Hippocampal formation (tissue), 2 donors: ENCODE measurements at places on chromosomes 6 and 20.

GRCh38 chr6:168219804-168220203 is 99.8 kb downstream of the DACT2 start:
- no peak for DNase-seq

DNA sequence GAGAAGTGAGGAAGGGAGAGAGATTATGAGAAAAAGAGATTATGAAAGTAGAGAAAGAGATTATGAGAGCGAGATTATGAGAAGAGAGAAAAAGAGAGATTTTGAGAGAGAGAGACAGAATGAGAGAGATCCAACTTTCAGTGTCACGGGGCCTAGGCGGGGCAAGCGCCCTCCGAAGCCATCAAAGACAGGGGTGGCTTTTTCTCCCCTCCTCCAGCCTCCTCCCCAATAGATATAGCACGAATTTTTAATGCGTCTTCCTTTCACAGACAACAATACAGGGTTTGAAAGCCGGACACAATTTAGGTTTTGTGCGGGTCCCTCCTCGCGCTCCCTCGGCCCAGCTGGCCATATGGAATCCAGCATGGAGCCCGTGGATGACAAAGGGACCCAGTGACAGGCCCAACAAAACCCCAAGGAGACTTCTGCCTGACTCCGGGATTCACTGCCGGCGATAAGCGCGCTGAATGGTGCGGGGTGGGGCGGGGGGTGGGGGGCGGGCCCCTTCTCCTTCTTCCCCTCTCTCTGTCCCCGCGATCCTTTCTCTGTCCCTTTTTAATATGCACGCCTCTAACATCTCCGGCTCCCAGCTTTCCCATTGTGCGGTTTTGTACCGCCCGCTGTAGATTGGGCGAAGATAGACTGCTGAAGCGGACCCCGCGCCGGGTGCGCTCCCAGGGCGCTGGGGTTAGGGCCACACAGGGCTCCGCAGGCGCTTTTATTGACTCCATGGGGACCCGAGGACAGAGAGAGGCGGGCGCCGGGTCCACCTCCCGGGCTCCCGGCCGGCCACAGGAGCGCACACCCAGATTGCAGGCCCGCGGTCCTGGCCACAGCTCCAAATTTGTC is 5.4 kb downstream of the NKX2-2 start:
- DNase-seq, result peak; percentile 79

GRCh38 chr6:154868143-154868594 is 126.9 kb upstream of the TIAM2 start:
- peak; percentile 70 for DNase-seq

DNA sequence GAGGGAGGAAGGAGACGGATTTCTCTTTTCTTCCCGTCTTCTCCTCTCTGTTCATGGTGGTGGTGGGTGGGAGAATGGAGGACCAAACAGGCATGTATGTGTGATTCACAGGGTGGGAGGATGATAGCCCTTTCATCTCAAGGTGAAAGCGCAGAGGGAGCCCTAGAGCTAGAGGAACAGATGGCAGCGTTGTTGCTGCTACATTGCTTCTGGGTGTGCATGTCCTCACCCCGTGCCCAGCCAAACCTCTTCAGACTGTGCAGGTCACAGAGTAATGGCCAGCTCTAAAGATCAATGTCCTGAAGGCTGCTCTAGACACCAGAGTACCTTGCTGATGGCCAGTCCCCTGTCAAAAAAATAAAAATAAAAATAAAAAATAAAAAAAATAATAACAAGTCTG is 301.8 kb downstream of the TBC1D7 start:
- no peak for DNase-seq

- DNase-seq, result no peak
Measured at GRCh38 chr6:5302995-5303622, 41.8 kb downstream of the FARS2 start.

GRCh38 chr6:140281236-140281635 is 906.8 kb upstream of the CITED2 start:
- no peak for DNase-seq

DNA sequence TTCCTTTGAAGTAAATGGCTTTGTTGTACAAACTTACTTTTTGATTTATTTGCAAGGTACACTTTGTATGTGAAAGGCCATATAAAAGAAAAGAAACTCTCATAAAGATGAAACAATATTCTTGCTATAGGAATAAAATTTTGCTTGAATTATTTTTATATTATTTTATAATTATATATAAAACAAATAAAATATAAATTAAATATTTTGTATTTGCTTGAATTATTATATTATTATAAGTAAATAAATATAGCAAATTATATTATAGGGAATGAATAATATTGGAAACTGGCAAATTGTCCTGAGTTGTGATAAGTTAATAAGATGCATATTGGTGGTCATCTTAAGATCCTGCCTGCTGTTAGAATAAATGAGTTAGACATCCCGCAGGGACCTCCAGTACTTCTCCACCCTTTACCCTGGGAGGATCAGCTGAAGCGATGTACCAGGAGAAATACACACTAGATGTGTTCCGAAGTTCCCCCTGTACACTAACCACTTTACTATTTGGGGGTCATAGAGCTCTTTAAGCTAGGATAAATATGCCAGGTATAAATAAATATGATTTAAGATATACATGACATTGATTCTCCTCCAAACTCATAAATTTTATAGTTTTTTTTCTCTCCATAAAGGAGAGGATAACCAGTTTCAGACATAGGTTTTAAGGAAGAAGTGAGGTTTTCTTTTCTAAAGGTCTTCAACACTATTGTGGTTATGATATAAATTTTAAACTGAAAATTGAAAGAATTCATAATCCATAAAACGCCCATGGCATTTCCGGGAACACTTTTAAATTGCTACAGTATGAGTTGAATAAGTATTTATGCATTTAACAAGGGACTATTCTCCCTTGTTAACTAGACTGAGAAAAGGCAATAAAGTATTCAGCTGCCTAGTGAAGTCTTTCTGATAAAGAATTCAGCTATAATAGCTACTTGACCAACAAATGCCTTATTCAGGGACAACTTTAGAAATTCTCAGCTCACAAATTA is 486.3 kb upstream of the MARCKS start:
- no peak for DNase-seq

GRCh38 chr6:147063469-147064031 is 140.7 kb upstream of the STXBP5 start:
- no peak for DNase-seq

DNA sequence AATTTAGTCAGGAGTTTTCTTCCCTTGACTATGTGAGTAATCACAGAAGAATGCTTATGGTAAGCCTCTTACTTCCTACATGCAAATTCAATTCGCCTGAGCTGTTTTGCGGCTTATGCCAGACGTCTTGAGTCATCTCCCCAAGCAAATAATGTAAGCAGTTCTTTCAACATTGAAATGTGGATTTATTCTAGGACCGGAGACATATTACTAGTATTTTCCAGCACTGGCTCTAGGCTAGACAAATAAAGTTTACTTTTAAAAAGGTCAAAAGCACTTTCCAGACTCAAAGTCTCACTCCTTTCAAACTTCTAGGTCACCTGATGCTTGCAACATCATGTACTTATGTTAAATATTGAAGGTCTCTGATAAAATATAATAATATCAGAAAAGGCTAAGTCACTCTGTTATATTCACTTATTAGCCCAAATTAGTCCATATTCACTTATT is 38.1 kb upstream of the NOX3 start:
- DNase-seq, result no peak

- DNase-seq, result no peak
Measured at GRCh38 chr20:49344975-49345374, 67.1 kb upstream of the ZNFX1 start.

- no peak for DNase-seq
Measured at GRCh38 chr6:146997062-146997461, 207.2 kb upstream of the STXBP5 start.

DNA sequence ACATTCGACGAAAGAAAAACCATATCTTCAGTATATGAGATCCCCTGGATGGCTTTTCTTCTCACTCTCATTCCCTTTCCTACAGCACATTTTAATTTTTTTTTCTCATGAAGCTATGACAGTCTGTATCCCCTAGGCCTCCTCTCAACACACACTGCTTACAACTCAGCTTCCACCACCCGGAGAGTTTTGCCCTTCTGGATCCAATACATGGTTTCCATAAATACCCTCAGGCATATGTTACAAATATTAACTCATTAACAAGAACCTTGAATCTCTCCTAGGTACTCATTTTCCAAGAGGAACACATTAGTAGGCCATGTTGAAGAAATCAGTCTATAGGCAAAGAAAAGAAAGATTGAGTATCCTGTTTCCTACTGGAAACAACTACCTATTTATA is 44.0 kb downstream of the PAK5 start:
- DNase-seq, result no peak

DNA sequence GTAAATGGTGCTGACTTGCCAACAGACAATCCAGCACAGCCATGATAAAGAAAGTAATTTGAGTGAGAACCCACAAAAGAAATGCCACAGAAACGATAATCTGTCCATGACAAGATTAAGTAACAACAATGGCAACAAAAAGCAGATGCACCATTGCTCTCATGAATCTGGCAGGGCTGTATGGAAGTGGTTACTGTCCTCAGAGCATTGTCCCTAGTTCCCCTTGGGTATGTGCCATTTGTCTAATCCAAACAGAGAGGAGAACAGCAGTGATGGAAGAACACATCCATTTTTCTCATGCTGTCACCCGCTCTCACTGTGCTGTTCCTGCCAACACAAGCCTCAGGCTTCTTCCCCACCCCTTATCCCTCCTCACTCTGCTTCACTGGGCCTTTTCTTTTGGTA is 65.8 kb downstream of the REV3L start:
- DNase-seq, result peak; percentile 47

DNA sequence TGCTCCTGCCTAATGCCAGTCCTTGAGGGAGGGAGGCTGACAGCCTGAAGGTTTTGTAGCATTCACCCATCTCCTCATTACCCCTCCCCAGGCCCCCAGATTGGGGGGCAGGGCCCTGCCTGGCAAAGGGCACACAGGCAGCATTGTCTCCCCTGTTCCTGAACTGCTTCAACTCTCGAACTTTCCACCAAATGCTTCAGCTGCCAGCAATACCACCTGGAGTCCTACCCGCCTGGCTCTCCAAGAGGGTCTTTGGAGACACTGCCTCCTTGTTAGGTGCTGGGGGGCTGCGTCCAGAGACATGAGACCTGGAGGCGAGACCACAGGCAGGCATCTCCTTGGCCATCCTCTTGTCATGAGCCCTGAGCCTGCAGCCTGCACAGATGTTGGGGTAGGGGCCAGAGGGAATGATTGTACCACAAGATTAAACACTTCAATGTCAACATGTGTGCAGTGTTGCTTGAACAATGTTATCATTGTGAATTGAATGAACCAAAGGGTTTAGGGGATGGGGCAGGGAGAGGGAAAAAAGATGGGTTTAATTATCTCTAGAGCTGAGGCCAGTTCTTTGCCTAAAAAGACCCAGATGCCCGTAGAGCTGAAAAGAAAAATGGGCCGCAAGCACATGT is 25.0 kb downstream of the BMP7 start:
- DNase-seq, result peak; percentile 25

GRCh38 chr6:45584127-45584526 is 206.4 kb upstream of the SUPT3H start:
- no peak for DNase-seq

DNA sequence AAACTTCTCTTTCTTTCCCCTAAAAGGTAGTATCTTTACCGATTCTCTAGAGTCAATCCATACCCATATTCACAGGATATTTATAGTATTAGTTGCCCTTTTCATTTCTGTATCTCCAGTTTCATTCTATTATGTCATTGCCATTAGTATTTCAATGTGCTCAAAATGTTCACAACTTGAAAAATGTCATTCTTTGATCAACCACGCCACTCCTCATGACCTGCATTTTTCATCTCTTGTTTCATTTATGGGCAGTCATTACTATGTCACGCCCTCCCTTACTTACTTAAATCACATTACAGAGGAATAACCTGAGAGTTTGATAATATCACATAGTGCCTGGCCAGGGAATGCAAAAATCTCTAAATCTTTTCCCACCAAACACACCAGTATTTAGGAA is 427.3 kb upstream of the GJE1 start:
- DNase-seq, result no peak

GRCh38 chr6:30543821-30544220 is 12.5 kb downstream of the GNL1 start:
- DNase-seq, result no peak

GRCh38 chr6:138539876-138540275 is 40.6 kb upstream of the NHSL1 start:
- no peak for DNase-seq

DNA sequence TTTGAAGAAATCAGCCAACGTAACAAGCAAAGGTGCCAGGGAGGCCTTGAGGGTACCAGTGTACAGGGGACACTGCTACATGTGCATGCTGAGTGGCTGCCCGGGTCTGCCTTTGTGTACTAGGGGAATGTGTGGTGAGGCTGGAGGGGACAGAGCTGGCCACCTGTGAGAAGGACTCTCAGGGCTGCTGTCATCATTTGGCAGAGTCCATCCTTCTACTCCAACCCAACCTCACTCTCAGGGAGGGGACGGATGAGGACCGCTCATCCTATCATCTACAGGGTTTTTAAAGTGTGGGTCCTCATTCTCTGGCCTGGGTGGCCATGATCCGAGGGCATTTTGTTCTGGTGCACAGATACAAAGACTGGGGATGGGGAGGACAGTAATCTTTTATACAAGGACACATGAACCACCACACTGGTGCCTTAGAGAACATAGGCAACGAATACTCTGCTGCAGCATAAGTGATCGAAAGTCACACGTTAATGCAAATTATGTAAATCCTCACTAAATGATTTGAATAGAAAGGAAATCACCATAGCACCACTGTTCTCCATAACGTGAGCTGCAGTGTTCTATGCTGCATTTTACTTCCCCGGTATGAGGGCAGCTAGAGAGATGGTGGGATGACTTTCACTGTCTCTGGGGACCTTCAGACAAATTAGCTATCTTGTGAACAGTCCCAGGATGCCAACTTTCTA is 181.4 kb downstream of the GMPR start:
- no peak for DNase-seq

- no peak for DNase-seq
Measured at GRCh38 chr20:62927128-62927705, 912 bp upstream of the DIDO1 start.

- DNase-seq, result peak; percentile 32
Measured at GRCh38 chr6:137309078-137309762, 90.0 kb upstream of the IFNGR1 start.

GRCh38 chr20:7327810-7328209 is 560.3 kb downstream of the BMP2 start:
- DNase-seq, result no peak

DNA sequence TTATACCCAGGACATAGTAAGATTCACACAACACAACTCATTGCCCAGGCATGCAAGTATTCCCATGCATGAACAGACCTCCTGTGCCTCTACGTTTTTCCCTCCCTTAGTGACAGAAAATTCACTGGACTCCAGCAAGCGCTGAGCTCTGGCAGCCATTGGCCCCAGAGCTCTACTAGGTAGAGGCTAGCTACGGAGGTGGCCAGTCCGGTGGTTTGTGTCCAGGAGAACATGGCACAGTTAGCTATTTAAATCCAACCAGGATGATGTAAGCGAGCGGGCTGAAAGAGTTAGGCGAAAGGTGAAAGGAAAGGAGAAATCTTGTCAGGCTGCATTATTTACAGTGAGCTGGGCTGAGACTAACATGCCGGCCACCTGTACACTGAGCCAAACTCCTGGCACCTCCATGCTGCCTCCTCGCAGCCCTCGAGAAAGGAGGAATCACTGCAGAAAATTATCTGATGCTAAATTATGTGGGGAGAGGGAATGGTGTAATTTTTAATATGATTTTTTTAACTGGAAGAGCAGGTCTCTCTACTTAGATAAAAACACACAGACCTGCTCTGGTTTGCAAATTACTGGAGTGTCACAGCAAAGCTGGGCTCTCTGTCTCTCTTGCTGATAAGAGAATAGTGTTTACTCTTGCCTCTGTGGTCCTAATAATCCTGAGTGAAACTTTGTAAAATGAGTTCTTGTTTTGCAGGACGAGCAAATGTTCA is 50.1 kb upstream of the ARMC2 start:
- no peak for DNase-seq

- no peak for DNase-seq
Measured at GRCh38 chr20:51542033-51542570, 417 bp downstream of the NFATC2 start.
